ENCODE measurements at places on chromosomes 6 and 20.

- no peak for DNase-seq
Observed at GRCh38 chr6:22113026-22113766, 183.6 kb downstream of the PRL start.

DNA sequence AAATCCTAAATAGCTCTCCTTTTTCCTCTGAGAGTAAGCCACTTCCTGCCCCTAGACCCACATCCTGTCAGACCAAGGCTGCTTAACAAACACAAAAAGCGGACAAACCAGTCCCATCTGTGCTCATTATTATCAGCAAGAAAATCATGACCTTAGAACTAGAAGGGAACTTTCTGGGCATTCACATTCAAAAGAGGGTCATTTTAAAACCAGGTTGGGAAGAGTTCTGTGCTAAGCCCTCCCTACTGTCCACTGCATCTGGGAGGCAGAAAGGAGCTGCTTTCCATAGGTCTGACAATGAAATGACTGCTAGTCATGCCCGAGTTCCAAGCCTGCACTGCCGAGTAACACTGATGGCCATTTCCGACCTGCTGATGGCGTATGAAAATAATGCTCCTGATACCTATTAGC is 15.4 kb downstream of the EZR start:
- no peak for DNase-seq

DNA sequence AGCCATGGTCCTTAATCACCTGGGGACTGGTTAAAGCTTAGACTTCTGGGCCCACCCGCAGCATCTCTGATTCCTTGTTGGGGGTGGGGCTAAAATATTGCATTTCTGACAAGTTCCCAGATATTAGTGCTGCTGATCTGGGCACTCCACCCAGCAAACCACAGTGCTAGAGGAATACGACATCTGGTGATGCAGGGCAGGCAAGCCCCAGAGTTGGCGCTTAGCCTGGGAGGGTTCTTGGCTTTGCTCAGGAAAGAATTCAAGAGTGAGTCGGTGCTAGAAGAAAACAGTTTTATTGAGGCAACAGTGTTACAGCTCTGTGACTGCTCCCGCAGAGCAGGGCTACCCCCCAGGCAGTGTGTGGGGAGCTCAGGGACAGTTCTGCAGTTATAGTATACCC is 210.7 kb downstream of the TFAP2C start:
- DNase-seq, result no peak

- DNase-seq, result no peak
Observed at GRCh38 chr6:148212366-148212765, 130.3 kb upstream of the SASH1 start.

GRCh38 chr20:37523911-37524700 is 3.1 kb downstream of the NNAT start:
- no peak for DNase-seq
